Thoracic aorta endothelial cell (primary cell): ENCODE measurements at places on chromosomes 6 and 20. TPM values are rescaled to one million over a fixed set of nuclear protein-coding genes. Genes with fewer than 3 reads are reported as not detected.

HS3ST5 gene
- total RNA-seq: not detected in 2 replicates

SLC22A16 gene
- total RNA-seq: not detected in 2 replicates

PSMB1 gene
- total RNA-seq: 324 and 363 TPM in 2 replicates

DSP gene
- total RNA-seq: under 0.01 and 0.22 TPM in 2 replicates

CNBD2 gene
- total RNA-seq: 3.2 and 5.6 TPM in 2 replicates

UST gene
- 0.80 and 1.1 TPM in 2 replicates for total RNA-seq

POU3F2 gene
- not detected in 2 replicates for total RNA-seq

COL10A1 gene
- not detected in 2 replicates for total RNA-seq

SLC22A3 gene
- 0.07 and 0.27 TPM in 2 replicates for total RNA-seq

HLA-DQA2 gene
- total RNA-seq: not detected in 2 replicates

IMPG1 gene
- total RNA-seq: not detected in 2 replicates

RAB44 gene
- under 0.01 TPM in 1 of 2 replicates, not detected in the other for total RNA-seq

ZGPAT gene
- 15.8 and 16.1 TPM in 2 replicates for total RNA-seq

C20orf204 gene
- total RNA-seq: 2.1 and 3.3 TPM in 2 replicates

LY6G6C gene
- not detected in 2 replicates for total RNA-seq

ENPP5 gene
- not detected in 2 replicates for total RNA-seq

BMP6 gene
- total RNA-seq: 203 and 233 TPM in 2 replicates

CLDN20 gene
- not detected in 2 replicates for total RNA-seq

ABHD16B gene
- total RNA-seq: not detected in 2 replicates

F13A1 gene
- not detected in 2 replicates for total RNA-seq

GNMT gene
- 0.13 TPM in 1 of 2 replicates, not detected in the other for total RNA-seq

BMP5 gene
- 1.7 TPM in 1 of 2 replicates, not detected in the other for total RNA-seq

DDO gene
- 0.36 TPM in 1 of 2 replicates, not detected in the other for total RNA-seq

TP53TG5 gene
- total RNA-seq: not detected in 2 replicates

ESR1 gene
- 0.13 TPM in 1 of 2 replicates, not detected in the other for total RNA-seq

RNF182 gene
- total RNA-seq: 0.14 and 0.40 TPM in 2 replicates

HDDC2 gene
- 14.2 and 24.6 TPM in 2 replicates for total RNA-seq

SCGN gene
- 0.13 TPM in 1 of 2 replicates, not detected in the other for total RNA-seq

DNAJC5 gene
- total RNA-seq: 75.0 and 76.5 TPM in 2 replicates

BLTP3A gene
- total RNA-seq: 11.8 and 14.3 TPM in 2 replicates

RNF144B gene
- total RNA-seq: 135 and 161 TPM in 2 replicates

TRIM15 gene
- not detected in 2 replicates for total RNA-seq

CD24 gene
- 1.1 and 1.7 TPM in 2 replicates for total RNA-seq

BNIP5 gene
- under 0.01 TPM in 1 of 2 replicates, not detected in the other for total RNA-seq

NELFE gene
- total RNA-seq: 99.7 and 101 TPM in 2 replicates

CAGE1 gene
- total RNA-seq: under 0.01 and 0.07 TPM in 2 replicates

OTOR gene
- total RNA-seq: not detected in 2 replicates

SPATS1 gene
- total RNA-seq: not detected in 2 replicates

PRDM13 gene
- total RNA-seq: not detected in 2 replicates

PYGB gene
- 75.8 and 76.3 TPM in 2 replicates for total RNA-seq

METTL24 gene
- total RNA-seq: not detected in 2 replicates

HLA-DQB1 gene
- total RNA-seq: not detected in 2 replicates

IRF4 gene
- total RNA-seq: under 0.01 TPM in 1 of 2 replicates, not detected in the other

RTF2 gene
- 64.0 and 64.7 TPM in 2 replicates for total RNA-seq

B3GAT2 gene
- total RNA-seq: 0.07 TPM in 1 of 2 replicates, not detected in the other

SIGLEC1 gene
- not detected in 2 replicates for total RNA-seq

IL20RA gene
- not detected in 2 replicates for total RNA-seq

MUC21 gene
- not detected in 2 replicates for total RNA-seq
